ENCODE measurements at places on chromosomes 5 and 9.
A peak's percentile ranks its signal among the peaks of the same experiment; 100 is the strongest.

DNA sequence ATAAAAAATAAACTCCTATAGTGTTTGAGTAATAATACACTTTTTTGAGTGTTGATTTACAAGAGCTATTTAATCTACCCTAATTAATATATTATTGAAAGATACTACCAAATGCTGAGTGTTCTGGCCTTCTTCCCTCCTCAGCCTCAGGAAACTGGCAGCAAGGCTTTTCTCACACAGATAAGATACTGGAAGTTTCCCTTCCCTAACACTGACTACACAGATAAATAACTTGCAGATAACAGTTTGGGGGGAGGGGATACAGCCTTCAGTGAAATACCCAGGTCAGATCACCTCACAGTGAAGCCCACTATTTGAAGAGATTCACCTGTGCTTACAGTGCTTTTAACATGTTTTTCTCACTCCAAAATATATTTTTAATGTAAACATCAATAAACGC lies 1.6 kb upstream of the NIPSNAP3A start:
- no peak for DNase-seq

GRCh38 chr9:136631038-136632000 lies 31.4 kb upstream of the EGFL7 start:
- DNase-seq = peak; percentile 63

DNA sequence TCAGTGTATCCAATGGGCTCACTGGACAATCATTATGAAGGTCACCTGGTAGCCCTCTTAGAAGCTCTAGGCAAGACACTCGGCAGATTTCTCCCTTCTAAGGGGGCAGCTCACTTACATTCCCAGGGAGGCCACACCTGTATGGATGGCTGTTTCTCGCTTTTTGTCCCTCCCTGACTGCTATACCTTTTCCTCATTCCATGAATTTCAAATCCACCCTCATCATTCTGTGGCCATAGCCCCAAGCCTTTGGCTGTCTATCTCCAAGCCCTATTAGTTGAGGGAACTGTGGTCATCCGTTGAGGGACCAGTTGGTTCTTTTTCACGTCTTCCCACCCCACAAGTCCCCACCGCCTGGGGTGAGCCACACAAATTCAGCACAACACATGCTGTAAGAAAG lies 85.0 kb upstream of the RARS1 start:
- no peak for DNase-seq

GRCh38 chr5:146398826-146399225 lies 48.3 kb upstream of the TCERG1 start:
- no peak for DNase-seq

- DNase-seq = no peak
These were observed 47.9 kb upstream of the MYOT start for GRCh38 chr5:137819766-137820165.

- DNase-seq = no peak
These were observed 49.6 kb upstream of the PSD2 start for GRCh38 chr5:139745800-139746690.

GRCh38 chr5:158914008-158915000 lies 185.4 kb downstream of the EBF1 start:
- DNase-seq = no peak

DNA sequence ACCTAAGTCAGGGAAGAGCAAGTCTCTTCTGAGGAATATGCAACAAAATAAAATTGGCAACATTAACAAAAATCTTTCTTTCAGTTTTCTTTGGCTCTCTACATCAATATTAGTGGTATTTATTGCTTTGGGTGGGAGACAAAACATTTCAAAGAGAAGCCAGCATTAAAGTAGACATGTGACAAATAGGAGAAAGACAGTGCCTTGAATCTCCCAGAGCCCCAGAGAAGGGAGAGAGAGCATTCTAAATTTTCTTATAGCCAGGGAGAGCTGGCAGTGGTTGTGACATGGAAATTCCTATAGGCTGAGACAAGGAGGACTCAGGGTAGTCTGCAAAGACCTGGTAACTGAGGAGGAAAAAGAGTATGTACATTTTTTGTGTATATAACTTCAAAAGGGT lies 79.4 kb upstream of the NREP start:
- DNase-seq = no peak

DNA sequence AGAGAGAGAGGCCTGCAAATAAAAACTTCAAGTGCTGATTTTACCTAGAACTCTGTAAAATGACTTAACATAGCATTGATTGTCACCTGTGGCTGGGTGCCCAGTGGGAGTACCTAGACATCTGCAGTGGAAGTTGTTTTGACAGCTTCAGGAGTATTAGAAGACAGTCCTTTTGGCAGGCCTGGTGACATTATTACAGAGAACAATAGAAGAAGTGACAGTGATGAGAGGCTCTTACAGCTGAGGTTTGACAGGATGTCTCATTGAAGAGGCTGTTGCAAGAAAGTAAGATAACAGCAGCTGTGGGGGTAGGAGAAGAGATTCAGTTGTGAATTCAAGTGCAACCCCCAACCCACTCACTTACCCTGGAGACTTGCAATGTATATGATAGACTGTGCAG lies 27.9 kb upstream of the MUSK start:
- DNase-seq = no peak

GRCh38 chr5:159333545-159333925 lies 3.2 kb upstream of the IL12B start:
- no peak for DNase-seq

GRCh38 chr9:121860744-121861143 lies 209.3 kb downstream of the DAB2IP start:
- no peak for DNase-seq

- DNase-seq = no peak
These were observed 273.2 kb upstream of the MPDZ start for GRCh38 chr9:13552606-13553215.

DNA sequence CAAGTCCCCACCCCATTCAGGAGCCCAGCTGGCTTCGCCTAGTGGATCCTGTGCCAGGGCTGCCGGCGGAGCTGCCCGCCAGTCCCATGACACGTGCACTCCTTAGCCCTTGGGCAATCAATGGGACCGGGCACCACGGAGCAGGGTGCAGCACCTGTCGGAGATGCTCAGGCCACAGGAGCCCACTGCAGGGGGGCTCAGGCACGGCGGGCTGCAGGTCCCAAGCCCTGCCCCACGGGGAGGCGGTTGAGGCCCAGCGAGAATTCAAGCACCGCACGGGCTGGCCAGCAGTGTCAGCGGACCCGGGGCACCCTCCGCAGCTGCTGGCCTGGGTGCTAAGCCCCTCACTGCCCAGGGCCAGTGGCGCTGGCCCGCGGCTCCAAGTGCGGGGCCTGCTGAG lies 969.7 kb upstream of the CDH10 start:
- DNase-seq = no peak

DNA sequence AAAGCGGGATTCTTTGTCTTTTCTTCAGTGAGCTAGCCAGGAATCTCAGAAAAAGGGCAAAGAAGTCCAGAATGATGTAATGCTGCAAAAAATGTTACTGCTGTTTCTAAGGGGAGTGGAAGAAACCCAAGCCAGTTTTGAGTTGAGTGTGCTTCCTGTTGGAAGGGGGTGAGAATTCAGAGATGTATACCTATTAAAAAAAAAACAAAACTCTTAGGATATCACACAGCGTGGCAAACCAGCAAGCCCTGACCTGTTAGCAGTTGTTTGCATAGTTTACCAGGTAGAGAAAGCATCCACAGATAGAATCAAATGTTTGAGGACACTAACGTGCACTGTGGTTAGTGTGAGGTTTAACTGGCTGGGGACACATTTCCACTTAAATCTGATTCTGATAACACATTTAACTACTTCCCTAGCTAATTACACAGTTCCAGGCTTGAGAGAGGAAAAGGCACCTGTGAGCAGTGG lies 11.4 kb downstream of the BASP1 start:
- DNase-seq = no peak

DNA sequence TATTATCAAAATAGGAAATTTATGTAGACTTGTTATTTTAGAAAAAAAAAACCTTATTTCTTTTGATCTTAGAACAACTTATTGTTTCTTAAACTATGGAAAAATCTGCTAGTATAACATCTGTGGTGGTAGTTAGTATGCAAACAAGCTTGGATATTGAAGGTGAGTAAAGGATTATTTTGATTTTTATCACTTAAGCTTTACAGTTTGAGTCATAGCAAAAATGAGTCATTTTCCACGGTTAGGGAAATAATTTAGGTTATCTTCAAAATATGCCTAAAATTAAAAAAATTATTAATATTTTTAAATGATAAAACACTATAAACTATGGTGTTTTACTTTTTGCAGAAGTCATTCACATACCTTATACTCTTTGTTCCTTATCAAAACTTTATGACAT lies 107.2 kb upstream of the DHFR start:
- no peak for DNase-seq

GRCh38 chr5:16862777-16863176 lies 73.3 kb downstream of the MYO10 start:
- no peak for DNase-seq

GRCh38 chr9:124518116-124518515 lies 10.9 kb upstream of the NR5A1 start:
- DNase-seq = no peak

- DNase-seq = no peak
These were observed 105.8 kb upstream of the IL6ST start for GRCh38 chr5:56100439-56101176.

GRCh38 chr9:18675332-18675731 lies 201.4 kb downstream of the ADAMTSL1 start:
- no peak for DNase-seq

DNA sequence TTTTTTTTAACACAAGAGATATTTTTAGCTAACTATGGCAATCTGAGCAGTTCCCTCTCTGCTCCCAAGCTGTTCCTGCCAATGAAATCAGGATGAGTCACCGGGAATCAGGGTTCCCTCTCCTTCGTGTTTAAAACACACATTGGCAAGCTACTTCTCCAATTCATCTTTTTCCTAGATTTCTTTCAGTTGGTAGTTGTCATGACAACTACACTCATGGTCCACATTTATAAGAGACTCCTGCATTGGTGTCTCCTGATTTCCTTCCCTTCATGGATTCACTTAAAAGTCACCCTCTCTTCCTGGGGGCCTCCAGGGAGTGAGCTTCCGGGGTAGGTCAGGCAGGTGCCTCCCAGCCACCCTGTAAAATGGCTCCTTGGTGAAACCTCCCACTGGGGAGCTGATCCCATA lies 72.3 kb upstream of the NIPAL4 start:
- no peak for DNase-seq

DNA sequence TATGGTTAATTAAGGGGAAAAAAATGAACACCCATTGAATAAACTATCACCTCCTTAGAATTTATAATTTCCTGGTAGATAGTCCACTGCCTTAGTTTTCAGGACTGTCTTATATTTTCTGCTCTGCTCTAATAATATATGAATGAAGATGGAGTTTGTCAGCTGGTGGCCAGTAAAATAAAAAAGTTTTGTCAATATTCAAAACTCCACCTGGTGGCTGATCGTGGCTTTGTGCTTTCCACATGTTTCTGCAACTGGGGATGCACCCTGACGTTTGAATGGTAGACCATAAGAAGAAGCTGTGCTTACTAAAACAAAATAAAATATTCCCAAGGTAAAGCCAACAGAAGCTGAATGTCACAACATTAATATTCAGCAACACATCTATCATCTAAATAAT lies 286.6 kb upstream of the IZUMO3 start:
- no peak for DNase-seq

GRCh38 chr5:88049737-88050136 lies 218.9 kb downstream of the TMEM161B start:
- DNase-seq = no peak

- no peak for DNase-seq
These were observed 61.1 kb downstream of the LMNB1 start for GRCh38 chr5:126837906-126838539.

- no peak for DNase-seq
These were observed 116.8 kb upstream of the CNTLN start for GRCh38 chr9:17017931-17018491.

- no peak for DNase-seq
These were observed 70.3 kb downstream of the DAB2IP start for GRCh38 chr9:121721770-121722169.

GRCh38 chr9:72983056-72983455 lies 30.2 kb upstream of the ALDH1A1 start:
- no peak for DNase-seq

GRCh38 chr5:130871346-130872086 lies 293.5 kb downstream of the HINT1 start:
- DNase-seq = no peak

- no peak for DNase-seq
These were observed 324.4 kb downstream of the PRELID2 start for GRCh38 chr5:145510769-145511168.

GRCh38 chr5:39191216-39191615 lies 28.1 kb downstream of the FYB1 start:
- DNase-seq = no peak

DNA sequence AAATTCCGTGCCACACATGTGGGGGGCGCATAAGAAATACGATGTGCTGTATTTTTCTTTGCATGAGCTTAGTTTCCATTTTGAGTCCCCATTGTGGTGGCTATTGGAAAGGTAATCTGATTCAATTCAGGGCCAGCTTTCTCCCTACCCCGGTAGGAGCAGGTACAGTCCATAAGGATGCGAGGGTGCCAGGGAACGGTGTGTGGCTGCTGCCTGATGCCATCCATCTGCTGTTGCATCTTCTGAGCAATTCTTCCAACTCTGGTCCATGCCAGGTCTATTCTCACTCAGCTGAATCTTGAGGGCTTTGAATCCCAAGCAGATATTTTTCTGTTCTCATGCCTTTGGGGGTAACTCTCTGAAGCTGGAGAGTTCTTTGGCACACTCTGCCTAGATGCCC lies 392.7 kb downstream of the AGTPBP1 start:
- DNase-seq = no peak

GRCh38 chr5:112594941-112595340 lies 142.7 kb upstream of the APC start:
- no peak for DNase-seq

All from stimulated activated CD8-positive, alpha-beta memory T cell treated with anti-CD3 and anti-CD28 coated beads, Interleukin-4, amount 100 ng/mL, for 1 hour (primary cell).